ENCODE measurements at places on chromosomes 12 and 14.

DNA sequence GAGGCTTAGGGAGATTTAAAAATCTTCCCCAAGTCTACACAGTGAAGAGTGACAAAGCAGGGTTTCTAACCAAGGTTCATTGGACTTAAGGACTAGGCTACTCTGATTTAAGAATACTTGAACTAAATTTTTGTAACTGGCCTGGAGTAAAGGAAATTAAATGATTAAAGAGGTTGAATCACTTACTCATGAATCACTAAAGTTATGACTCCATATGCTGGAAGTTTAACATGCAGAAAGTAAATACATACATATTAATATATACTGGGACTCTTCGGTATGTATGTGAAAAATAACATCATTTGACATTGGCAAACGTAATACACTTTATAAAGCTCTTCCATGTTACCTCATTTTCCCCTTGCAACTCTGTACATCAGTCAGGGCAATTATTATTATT, 322.9 kb downstream of the KCNH5 start:
- no peak for DNase-seq

- no peak for DNase-seq
These were observed 277.0 kb upstream of the GARIN6 start for GRCh38 chr12:99370421-99371138.

GRCh38 chr12:104793285-104793684, 164.8 kb downstream of the SLC41A2 start:
- DNase-seq, result no peak

DNA sequence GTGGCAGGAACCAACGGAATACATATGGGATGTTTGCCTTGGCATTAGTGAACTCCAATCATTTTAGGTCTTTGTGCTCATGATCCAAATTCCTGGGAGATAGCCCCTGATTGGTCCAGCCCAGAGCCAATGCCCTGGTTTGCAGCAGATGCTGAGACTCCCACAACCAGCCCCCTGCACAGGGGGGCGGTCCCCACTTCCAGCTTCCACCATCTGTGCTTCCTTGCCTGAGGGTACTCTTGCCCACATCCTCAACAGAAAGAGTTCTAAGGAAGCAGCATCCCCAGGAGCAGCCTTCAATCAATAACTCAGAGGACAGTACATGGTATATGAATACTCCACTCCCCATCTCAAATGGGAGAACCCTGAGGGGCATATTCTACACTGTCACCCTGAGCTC, 39.7 kb upstream of the FICD start:
- DNase-seq, result no peak

- no peak for DNase-seq
These were observed 15.2 kb downstream of the NAA30 start for GRCh38 chr14:57405562-57405961.

DNA sequence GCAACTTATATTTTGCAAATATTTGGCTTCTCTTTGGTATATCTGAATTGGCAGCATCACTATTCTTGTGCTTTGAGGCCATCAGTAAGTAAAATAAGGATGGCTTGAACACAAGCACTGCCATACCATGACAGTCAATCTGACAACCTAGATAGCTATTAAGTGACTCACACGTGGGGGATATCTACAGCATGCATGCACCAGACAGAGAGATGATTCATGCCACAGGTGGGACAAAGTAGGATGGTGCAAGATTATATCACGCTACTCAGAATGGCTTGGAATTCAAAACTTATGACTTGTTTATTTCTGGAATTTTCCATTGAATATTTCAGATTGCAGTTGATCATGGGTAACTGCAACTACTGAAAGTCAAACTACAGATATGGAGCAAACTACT, 675.6 kb upstream of the MDGA2 start:
- DNase-seq, result no peak

DNA sequence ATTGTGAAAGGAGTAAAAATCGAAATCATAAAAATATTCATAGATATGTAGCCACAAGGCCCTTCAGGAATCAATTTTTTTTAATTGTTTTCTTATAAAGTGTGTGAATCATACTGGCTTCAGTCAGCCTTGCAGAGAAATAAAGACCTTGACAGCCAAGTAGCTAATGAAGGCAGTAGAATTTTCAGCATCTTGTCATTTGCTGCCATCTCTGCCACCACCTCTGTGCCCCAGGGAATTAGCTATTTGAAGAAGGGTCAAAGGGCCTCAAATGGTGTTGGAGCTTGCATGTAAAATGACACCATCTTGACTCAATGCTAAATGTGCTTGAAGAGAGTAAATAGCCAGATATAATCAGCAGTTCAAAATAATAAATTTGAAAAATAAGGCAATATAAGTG, 359.4 kb upstream of the DCN start:
- no peak for DNase-seq

DNA sequence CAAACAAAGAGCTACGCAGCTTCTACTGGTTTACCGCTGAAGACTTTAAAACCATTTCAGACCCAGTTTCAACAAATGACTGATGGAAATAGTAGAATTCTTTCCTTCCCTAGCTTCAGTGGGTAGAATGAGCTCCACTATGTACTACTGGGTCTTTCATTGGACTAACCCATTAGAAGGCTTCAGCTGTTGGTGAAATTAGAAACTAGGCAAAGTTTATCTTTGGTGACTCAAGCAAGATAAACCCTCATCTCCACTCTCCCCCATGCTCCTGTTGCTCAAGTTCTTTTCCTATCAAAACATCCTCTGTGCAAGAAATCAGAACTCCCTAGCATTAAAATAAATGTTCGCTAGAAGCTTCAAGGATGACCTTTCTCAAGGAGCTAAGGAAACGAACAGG, 159.2 kb downstream of the PAWR start:
- no peak for DNase-seq

GRCh38 chr14:65070471-65070976, 31.8 kb downstream of the MAX start:
- no peak for DNase-seq

DNA sequence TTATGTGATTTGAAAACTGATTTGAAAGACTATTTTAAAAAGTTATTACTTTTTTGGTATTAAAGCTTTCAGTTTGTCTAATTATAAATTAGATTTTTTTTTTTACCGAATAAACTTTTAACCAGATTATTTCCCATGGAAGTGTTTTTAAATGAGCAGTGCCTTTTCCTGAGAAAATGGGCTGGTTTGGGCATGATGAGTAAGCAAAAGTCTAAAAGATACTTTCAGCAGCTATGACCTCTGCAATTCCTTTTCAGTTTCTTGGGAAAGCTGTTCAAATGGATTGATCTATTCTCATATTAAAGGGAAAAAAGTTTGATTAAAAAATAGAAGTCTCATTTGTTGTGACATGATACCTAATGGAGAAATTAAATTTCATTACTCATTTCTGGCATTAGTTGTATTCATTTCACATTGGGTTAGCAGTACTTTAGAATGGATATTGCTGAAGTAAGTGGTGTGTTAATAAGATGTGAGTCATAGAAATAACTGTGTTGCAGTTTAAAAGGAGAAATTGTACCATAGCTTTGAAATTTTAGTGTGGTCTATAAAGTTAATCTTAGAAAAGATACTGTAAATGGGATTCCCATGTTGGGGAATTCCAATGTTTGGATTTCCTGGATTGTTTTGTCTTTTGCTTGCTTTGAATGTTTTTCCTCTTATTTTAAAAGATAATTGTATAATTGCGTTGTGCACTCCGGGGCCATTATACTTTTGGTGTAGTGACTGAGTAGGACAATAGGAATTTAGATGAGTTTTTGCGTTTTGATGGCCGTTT, 21.0 kb downstream of the KTN1 start:
- DNase-seq, result no peak

- DNase-seq, result no peak
These were observed 162.7 kb upstream of the TMTC2 start for GRCh38 chr12:82523996-82524395.

GRCh38 chr14:94114589-94115057, 4.1 kb downstream of the IFI27 start:
- no peak for DNase-seq

- DNase-seq, result no peak
These were observed at the start of gene KCNA1 for GRCh38 chr12:4909734-4910501. TSS of gene KCNA1 (plus strand) at chr12:4909905. CDS start at chr12:4911379, 1,474 bp downstream.

DNA sequence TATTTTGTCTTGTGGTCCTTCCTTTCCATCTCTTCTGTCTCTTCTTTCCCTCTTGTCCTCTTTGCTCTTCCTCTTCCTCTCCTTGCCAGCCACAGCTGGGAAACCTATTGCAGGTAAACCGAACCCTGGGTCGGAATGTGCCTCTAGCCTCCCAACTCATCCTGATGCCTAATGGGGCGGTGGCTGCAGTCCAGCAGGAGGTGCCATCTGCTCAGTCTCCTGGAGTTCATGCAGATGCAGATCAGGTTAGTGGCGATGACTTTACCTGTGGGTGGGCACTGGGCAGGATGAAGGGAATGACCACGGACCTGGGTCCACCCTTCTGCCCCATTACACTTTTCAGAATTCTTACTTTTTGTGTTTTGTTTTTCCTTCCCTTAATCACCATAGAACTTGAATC, 8.2 kb downstream of the PHC1 start:
- DNase-seq, result no peak

DNA sequence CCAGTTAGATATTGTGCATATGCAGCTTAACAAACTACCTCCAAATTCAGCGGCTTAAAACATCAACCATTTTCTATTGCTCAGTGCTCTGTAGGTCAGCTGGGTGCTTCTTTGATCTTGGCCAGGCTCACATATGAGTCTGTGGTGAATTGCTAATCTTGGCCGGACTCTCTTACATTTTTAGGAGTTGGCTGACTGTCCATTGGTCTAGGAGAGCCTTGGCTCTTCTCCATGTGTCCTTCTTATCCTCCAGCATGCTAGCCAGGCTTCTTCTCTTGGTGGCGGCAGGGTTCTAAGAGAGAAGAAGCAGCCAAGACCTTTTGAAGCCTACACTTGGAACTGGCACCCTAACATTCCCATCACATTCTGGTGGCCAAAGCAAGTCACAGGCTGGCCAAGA, 174.3 kb upstream of the PWP1 start:
- no peak for DNase-seq

GRCh38 chr12:63151623-63152320, 771 bp upstream of the AVPR1A start:
- DNase-seq, result no peak

GRCh38 chr14:77936138-77936639, 136.3 kb downstream of the ADCK1 start:
- DNase-seq, result no peak

DNA sequence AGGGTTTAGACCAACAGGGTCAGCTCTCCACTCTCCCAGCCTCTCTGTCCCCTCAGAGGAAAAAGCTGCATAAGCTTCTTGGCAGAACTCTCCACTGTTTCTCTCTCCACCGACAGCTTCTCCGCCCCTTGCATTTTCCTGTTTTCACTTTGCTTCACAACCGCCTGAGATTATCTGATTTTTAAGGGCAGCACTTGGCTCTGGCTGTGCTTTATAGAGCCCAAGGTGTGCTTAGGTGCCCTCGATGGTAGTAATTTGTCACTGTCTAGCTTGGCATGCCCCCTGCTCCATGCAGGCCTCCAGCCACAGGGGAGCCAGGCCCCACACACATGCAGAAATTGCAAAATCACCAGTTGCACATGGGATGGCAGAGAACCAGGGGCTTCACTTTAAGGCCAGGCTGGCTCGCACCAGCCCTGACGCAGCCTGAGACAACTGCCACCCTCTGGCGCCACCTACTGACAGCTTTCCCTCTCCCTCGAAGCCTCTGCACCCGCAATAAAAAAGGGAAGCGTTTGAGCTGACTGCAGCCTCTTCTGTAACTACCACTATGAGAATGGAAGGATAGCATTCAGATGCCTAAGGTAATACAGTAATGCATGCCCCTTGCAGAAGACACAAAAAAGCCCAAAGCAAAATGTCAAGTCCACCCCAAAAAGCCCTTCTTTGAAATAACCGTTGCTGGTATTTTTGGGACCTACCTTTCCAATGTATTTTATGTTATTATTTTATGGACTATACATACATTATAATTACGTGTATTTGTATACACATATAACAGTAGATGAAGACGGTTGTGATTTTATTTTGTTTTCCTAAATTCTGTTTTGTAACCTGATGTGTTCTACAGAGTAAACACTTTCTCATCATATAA, 32.0 kb upstream of the RIMBP2 start:
- peak; percentile 46 for DNase-seq

DNA sequence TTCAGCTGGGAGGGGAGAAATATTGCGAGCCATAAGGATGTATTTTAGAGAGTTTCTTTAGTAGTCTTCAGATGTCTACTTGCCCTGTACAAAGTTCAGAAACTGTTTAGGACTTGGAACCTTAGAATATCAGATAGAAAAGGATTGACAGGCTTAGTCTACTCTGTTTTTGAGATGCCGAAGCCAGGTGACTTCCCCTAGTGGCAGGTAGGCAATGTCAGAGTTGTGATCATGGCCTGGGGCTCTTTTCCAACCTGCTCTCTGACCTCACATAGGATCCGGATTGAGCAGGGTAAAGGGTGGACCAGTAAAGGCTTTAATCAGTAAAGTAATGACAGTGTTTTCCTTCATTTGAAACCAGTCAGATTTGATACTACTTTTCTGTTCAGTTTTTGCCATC, 59.6 kb downstream of the PRKCH start:
- peak; percentile 44 for DNase-seq

GRCh38 chr14:72501439-72501838, 392.5 kb downstream of the DPF3 start:
- DNase-seq, result no peak

DNA sequence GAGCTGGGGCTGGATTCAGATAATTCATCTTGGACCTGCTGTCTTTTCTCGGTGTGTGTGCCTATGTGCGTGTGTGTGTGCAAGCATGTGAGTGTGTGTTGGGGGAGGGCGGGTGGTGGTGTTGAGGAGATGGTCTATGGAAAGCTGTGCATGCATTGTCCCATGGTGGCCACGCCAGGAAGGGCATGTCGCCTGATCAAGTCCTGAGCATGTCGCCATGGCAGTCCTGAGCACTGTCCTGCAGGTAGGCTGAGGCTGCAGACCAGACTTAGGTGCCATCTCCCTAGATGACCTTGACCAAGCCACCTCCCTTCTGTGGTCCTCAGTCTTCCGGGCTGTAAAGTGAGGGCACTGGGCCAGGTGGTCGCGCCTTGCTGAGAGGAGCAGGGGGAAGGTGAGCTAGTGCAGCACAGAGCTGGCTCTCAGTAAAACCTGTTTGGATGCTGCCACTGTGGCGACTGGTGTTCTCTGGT, 81.4 kb downstream of the PAPOLA start:
- no peak for DNase-seq
